ENCODE measurements at places on chromosomes 2 and 18.

DNA sequence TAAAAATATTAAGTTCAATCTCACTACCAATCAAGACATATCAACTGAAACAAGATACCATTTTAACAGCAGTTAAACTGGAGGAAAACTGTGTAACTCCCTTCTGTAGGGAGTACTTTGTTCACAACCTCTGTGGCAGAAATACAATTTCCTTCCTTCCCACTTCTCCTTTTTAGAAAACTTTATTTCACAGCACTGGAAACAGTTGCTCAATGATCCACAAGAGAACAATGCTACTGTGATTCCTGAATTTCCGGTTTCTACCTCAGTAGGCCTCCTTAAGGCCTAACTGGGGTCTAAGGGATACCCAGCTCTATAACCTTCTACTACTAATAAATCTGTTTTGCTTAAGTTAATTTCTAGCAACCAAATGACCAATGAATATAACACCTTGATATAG lies 14.1 kb downstream of the TLK1 start:
- DNase-seq, result no peak

- no peak for DNase-seq
These were observed 473.6 kb upstream of the NRXN1 start for GRCh38 chr2:51505533-51505932.

GRCh38 chr2:152380261-152381055 lies 45.5 kb downstream of the FMNL2 start:
- no peak for DNase-seq

- DNase-seq, result no peak
These were observed 452.5 kb downstream of the ZNF804A start for GRCh38 chr2:185050804-185051203.

DNA sequence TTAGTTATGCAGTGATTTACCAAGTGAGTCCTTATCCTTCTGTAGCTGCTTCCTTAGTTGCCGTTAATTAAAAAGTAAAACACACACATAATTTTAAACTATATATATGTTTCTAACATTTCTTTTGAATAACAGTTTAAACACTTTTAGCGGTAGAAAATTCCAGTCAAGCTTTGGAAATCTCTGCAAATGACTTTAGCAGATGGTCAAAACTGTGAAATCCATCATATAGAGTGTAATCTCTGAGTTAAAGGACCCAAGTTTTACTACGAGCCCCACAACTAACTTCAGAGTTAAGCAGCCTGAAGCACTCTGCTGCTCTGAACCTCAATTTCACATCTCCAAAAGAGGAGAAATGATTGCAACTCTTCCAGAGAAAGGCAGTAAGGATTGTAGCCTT lies 96.2 kb downstream of the FTCDNL1 start:
- no peak for DNase-seq

- no peak for DNase-seq
These were observed 170.6 kb downstream of the CERS6 start for GRCh38 chr2:168626647-168627046.

- DNase-seq, result no peak
These were observed 25.4 kb downstream of the HPCAL1 start for GRCh38 chr2:10327896-10328669.

- DNase-seq, result no peak
These were observed 43.9 kb downstream of the CLIP4 start for GRCh38 chr2:29159125-29159524.

DNA sequence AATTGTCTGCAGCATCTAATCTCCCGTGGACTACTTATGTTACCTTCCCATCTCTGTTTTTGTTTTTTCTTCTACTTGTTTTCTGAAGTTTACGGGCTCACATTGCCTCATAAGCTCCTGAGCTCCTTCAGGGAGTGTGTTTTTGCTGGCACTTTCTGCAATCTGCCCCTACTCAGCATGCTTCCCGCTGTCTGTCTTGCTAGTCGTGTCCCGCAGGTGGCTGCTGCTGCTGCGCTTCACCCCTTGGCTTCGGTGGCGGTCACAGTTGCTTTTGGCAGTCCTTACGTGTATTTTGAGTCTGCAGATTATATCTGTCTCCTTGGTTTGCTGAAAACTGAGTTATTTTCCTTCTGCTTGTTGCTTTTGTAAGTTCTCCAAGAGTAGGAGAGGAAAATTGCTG lies 37.3 kb downstream of the FER1L5 start:
- no peak for DNase-seq

DNA sequence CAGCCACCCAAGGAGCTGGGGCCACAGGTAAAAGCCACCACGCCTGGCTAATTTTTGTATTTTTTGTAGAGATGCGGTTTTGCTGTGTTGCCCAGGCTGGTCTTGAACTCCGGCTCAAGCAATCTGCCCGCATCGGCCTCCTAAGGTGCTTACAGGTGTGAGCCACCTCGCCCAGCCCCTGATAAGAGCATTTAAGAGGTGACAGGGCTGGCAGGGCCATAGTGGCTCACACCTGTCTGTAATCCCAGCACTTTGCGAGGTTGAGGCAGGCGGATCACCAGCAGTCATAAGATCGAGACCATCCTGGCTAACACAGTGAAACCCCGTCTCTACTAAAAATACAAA lies 9.0 kb upstream of the CNNM3 start:
- no peak for DNase-seq

GRCh38 chr2:176079831-176080539 lies 3.8 kb downstream of the EVX2 start:
- no peak for DNase-seq

- DNase-seq, result no peak
These were observed 25.9 kb upstream of the RAMP1 start for GRCh38 chr2:237833546-237833945.

DNA sequence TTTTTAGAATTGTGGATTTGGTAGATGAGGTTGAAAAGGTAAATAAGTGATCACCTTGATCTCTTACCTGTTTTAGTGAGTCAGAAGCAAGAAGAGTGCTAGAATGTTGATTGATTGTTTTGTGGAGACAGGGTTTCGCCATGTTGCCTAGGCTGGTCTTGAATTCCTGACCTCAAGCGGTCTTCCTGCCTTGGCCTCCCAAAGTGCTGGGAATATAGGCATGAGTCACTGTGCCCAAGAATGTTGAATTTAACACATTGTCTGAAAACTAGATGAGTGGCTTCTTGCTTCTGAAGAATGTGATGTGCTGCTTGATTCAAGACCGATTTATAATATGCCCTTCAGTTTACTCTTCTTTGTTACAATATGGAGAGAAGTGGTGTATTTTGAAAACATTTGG lies 121.3 kb downstream of the FMNL2 start:
- DNase-seq, result no peak

DNA sequence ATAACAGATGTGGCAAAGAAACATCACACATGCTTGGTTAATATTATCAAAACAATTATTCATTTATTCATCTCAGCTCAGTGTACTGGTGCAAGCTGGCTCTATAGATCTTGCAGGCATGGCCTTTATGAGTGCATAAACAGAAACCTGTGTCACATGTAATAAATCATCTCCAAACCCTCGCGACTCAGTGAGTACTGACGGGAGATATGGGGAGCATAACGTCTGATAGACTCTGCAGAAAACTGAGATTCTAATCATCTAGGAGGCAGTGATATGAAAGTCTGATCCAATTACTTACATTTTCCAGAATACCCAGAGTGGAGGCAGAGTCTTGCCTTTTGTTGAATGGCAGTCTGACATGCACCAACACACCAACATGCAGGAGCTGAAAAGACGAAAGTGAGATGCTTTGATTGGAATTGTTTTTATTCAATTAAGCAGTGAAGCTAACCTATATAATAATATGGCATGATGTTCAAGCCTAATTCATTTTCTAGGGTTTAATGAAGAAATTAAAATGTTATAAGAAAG lies 416.8 kb downstream of the RNF144A start:
- no peak for DNase-seq

GRCh38 chr2:12177455-12178288 lies 431.2 kb downstream of the LPIN1 start:
- no peak for DNase-seq

- DNase-seq, result no peak
These were observed 41.3 kb upstream of the CREG2 start for GRCh38 chr2:101428422-101429176.

- no peak for DNase-seq
These were observed 109.3 kb downstream of the FHOD3 start for GRCh38 chr18:36406805-36407204.

GRCh38 chr2:13651684-13652131 lies 935.0 kb downstream of the TRIB2 start:
- no peak for DNase-seq

DNA sequence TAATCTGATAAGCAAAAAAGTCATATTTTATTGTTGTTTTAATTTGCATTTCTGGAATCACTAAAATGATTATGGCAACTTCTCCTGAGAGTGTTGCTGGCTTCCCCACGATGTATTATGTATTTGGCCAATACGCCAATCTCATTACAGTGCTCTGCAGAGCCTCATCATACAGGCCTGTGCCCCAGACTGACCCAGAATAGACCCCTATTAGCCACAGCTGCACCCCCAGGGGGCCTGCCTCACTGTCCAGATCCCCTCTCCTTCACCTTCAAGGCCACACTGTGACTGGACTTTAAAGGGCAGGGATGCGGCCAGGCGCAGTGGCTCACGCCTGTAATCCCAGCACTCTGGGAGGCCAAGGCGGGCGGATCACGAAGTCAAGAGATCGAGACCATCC lies 17.4 kb upstream of the COX7A2L start:
- no peak for DNase-seq

DNA sequence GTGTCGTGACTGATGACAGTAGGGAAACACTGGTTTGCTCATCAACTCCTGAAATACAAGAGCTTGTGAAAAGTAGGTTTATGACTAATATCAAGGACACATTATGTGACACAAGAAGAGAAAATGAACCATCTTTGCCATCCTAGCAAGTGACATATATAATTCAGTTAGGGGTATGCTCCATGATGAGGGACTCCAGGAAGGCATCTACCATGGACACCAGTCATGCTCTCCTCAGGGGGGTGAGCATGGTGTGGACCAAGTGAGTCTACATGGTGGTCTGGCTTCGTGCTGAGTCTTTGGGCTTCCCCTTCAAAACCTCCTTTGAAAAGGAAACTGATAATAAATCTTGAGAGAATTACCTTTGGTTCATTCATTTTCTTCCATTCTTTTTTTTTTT lies 11.7 kb upstream of the SERPINB5 start:
- no peak for DNase-seq

- DNase-seq, result no peak
These were observed 12.1 kb downstream of the TGFA start for GRCh38 chr2:70541481-70542020.

DNA sequence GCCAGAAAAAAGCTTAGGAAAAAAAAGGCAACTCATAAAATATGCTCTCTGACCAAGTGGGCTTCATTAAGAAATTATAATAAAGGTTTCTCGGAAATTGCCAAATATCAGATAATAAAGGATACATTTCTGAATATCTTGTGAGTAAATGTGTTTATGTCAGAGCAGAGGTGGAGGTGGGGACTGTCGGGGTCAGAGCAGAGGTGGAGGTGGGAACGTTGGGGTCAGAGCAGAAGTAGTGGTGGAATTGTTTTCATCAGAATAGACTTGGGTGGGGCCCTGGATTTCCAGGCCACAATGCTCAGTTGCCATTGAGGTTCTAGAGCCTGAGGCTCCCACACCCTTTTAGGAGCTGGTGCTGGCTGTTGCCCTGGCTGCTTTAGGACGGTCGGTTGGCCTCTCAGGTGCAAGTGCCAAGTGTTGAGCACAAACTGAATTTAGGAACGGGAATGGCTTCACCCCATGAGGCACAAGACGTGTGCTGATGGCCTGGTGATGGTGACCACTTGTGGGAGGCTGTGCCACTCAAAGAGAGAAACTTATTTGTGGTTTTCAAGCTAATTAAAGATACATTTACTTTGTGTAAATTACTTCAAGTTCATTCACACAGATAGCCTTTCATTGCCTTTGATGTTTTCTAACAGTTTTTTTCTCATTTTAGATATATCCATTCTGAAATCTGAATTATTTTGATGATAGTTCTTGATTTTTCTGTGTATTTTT lies 131.5 kb downstream of the ATP9B start:
- DNase-seq, result no peak

DNA sequence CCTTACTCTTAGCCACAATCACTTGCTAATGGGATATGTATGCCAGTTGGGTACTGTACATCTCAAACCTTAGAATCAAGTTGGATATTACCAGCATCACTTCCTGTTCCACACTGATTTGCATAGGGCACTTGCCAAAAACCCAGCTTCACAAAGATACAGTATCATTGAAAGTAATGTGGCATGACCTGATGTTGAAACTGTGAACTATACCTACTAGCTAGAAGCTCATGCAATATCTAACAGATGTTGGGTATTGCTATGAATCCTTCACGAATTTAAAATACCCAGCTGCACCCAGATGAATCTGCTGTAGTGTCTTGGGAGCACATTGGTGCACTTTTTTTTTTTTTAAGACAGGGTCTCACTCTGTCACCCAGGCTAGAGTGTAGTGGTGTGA lies 6.5 kb upstream of the STAMBP start:
- DNase-seq, result no peak

DNA sequence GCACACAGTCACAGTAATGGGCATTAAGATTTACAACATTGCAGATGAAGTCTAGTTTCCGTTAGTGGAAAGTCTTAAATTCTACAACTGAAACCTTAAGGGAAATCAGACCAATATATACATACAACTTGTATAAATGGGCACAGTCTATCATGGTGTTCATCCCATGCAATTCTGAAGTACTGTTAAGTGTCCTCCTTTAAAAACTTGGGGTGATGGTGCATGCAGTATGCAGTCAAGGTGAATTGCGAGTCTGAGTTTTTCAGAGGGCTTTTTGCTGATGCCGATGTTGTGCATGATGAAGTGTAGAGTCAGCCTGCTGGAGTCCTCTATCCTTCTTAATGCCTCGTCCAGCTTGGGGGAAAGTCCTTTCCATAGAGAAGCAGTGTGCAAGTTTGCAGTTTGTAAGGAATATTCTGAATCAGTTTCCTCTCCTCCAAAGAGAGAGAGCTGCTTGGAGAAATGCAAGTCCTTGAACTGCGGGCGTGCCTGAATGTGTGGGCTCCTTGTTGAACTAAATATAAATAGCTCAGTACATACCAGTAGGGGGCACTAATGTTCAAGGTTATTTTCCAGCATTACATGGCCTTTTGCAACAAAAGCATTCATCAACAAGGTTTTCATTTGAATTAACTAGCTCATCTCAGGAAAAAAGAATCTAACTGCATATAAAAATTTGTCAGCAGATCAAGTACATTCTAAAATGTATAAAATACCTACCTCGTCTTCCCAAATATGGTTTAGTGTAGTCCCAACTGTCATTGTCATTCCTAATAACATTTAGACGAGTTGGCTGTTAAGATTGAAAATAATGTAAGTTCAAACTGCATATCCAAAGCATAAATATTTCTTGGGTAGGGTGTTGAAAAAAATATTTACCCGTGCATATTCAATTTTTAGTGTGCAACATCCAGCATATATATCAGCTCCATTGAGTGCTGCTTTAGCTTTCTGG lies 21.3 kb downstream of the HNRNPLL start:
- peak; percentile 11 for DNase-seq

GRCh38 chr2:37456479-37456878 lies 112.0 kb downstream of the QPCT start:
- DNase-seq, result peak; percentile 6

- no peak for DNase-seq
These were observed 145.7 kb downstream of the ZEB2 start for GRCh38 chr2:144374163-144374661.
